Breast epithelium (tissue), 4 donors: ENCODE measurements at places on chromosomes 3 and 15. TPM values are rescaled to one million over a fixed set of nuclear protein-coding genes. Genes with fewer than 3 reads are reported as not detected.
A peak's percentile ranks its signal among the peaks of the same experiment; 100 is the strongest.

DNA sequence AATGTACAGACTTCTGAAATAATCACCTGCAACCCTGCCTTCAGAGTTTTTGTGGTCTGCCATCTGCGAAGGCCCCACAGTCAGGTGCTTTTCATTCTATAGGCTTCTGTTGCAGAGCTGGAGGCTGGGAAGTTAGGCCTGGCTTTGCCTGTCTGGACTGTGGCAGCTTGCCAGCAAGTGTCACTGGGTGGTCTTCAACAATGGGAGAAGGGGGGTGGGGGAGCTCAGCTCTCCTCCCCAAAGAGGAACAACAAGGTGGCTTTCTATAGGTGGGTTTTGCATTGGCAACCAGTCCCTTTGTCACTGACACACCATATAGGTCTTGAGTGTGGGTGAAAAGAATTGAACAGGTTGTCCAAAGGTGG lies 7.3 kb downstream of the BOC start:
- no peaks in the 10 kb centered on the region for H3K27me3 ChIP-seq
- peaks cover 21% of the 10 kb centered on the region for H3K4me1 ChIP-seq
- peak overlapping the region; percentile 69 for H3K27ac ChIP-seq
- H3K4me3 ChIP-seq, result no peak overlapping the region
- no peak for DNase-seq
- H3K36me3 ChIP-seq, result no peaks in the 10 kb centered on the region

- H3K36me3 ChIP-seq, result no peaks in the 10 kb centered on the region
- H3K27ac ChIP-seq, result no peak overlapping the region
- H3K4me3 ChIP-seq, result no peak overlapping the region
- no peaks in the 10 kb centered on the region for H3K4me1 ChIP-seq
- no peak for DNase-seq
Measured at GRCh38 chr3:141280086-141280485, 48.5 kb downstream of the PXYLP1 start.

- no peaks in the 10 kb centered on the region for H3K27me3 ChIP-seq
- H3K36me3 ChIP-seq, result no peaks in the 10 kb centered on the region
- no peak overlapping the region for H3K27ac ChIP-seq
- no peaks in the 10 kb centered on the region for H3K4me1 ChIP-seq
- no peak overlapping the region for H3K4me3 ChIP-seq
- peak; percentile 35 for DNase-seq
Measured at GRCh38 chr15:25248583-25249235, 190.1 kb downstream of the UBE3A start.

PIK3CA gene
- total RNA-seq, result 38.4 TPM

DNA sequence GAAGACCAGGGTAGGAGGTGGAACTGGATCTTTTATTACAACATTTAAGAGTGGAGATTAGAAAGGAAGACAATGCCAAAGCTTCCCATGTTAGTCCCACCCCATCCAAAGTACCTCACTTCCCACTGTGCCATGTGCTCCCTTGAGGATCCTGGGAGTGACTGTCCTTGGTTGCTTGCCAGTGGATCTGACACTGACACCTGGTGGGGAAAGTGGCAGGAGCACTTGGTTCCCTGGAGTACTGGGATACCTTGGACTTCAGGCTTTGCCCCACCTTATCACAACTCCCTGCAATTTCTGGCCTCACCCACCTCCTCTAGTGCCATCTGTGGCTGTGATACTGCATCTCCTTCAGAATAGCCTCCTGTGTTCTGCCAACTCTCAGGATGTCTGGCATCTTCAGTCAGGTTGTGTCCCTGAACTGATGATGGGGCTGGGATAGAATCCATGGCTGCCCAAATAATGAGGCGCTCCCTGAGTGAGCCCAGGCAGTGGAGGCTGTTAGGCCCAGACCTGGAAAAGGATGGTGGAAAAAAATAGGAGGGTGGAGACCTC lies 1.3 kb downstream of the ELL3 start:
- peak overlapping the region; percentile 94 for H3K27ac ChIP-seq
- H3K4me1 ChIP-seq, result no peaks in the 10 kb centered on the region
- no peak overlapping the region for H3K4me3 ChIP-seq
- H3K27me3 ChIP-seq, result no peaks in the 10 kb centered on the region

- no peak for DNase-seq
- no peak overlapping the region for H3K27ac ChIP-seq
- H3K4me1 ChIP-seq, result no peaks in the 10 kb centered on the region
- H3K27me3 ChIP-seq, result no peaks in the 10 kb centered on the region
- H3K36me3 ChIP-seq, result no peaks in the 10 kb centered on the region
- H3K4me3 ChIP-seq, result no peak overlapping the region
Measured at GRCh38 chr3:170734043-170734734, 135.8 kb downstream of the RPL22L1 start.

DNA sequence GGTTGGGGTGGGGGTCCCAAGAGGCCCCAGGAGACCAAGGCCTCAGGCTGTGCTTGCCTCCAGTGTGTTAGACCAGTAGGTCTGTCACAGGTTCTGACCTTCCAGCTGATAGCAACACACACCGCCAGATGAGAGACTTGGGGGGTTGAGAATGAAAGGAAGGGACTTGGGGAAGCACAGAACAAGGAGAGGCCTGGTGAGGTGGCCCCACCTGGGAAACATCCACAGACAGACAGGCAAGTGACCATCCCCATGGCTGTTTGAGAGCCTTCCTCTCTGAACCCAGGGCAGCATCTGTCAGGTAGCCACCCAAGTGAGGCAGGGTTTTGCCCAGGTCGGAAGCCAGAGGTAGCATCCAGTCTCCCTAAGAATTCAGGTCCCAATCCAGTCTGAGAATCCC lies 35.0 kb upstream of the VPS8 start:
- no peaks in the 10 kb centered on the region for H3K36me3 ChIP-seq
- H3K27ac ChIP-seq, result no peak overlapping the region
- peak; percentile 37 for DNase-seq
- H3K27me3 ChIP-seq, result no peaks in the 10 kb centered on the region
- no peaks in the 10 kb centered on the region for H3K4me1 ChIP-seq
